Stimulated activated CD4-positive, alpha-beta T cell treated with anti-CD3 and anti-CD28 coated beads, Interleukin-1b, Interleukin-23, amount 100 ng/mL, for 4 hours (primary cell): ENCODE measurements at places on chromosomes 6 and 20.

- no peak for DNase-seq
These were observed 270.6 kb downstream of the KHDC1L start for GRCh38 chr6:72954716-72955115.

GRCh38 chr6:163782436-163783003 lies 368.0 kb downstream of the QKI start:
- no peak for DNase-seq

GRCh38 chr6:30483677-30484279 lies 5.5 kb upstream of the HLA-E start:
- no peak for DNase-seq

DNA sequence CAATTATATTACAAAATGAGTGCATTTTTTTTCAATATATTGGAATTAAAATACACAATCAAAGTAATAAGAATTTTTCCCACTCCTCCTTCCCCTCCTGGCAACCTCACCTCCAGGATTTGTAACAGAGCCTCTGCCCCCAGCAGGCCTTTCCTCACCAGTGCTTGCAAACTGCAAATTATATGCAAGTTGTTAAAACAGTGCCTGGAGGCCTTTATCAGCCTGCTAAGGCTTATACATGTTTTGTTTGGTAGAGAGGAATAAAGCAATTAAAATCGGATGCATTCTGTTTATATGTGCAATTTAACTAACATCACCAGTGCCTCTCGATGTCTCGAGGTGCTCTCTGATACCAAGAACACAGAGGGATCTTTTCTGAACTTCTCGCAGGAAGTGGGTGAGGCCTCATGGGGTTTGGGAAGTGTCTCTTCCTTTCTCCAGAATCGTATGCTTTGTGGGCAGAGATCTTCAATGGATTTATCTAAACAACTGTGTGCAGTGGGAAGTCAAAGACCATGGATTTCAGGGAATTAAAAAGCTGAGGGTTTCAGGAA lies 186.8 kb downstream of the CDH26 start:
- DNase-seq = no peak

DNA sequence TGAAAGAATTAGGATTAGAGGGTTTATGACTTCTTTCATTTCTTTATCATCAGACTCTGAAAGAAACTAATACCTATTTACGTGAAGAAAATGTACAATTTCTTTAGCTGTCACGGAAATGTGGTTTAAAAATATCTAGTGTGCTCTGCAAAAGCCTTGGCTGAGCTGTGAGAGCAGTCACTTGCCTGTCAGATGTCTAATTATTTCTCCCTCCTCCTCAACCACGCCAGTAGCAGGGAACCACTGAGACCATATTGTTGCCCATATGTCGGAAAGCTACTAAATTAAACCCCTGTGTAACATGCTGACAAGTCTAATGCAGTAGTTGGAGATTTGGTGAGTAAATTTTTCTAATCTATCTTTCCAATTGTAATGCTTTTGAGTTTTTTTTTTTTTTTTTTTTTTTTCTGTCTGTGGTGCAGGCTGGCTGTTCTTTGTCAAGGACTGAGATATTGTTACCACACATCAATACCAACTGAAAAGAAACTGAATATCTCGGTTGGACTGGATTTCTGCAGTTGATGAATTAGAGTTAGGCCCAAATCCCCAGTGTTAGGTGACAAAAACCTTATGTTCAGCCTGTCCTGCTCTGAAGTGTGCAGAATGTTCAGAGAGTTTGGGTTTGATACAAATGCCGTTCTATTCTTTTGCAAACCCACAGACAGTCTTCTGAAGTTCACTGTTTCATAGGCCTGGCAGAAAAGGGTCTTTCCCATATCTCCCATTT lies 302.9 kb upstream of the SYNCRIP start:
- DNase-seq = no peak

GRCh38 chr6:33429750-33430052 lies 9.8 kb downstream of the SYNGAP1 start:
- DNase-seq = no peak
